ENCODE measurements at places on chromosomes 5 and 9.

- peak; percentile 90 for DNase-seq
These were observed 1.4 kb downstream of the PRR16 start for GRCh38 chr5:120465436-120465961.

- no peak for DNase-seq
These were observed 69.6 kb upstream of the LRRTM2 start for GRCh38 chr5:138944527-138945322.

DNA sequence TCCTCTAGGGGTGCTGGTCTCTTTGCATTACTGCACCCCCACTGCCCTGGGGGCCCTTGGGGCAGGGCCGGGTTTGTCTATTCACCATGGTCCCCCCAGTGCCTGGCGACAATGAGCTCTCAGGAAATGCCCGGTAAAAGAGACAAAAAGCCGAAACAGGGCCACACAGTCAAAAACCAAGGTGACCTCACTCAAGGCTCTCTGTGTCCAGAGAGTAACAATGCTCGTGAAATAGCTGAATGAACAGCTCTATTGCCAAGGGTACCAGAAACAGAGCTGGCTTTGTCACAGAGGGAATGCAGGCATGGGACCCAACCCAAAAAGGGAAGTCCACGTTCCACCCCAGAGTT, 16.0 kb downstream of the SH3PXD2B start:
- no peak for DNase-seq

- peak; percentile 23 for DNase-seq
These were observed 25.6 kb downstream of the CEP78 start for GRCh38 chr9:78261403-78262001.

GRCh38 chr5:159104759-159105144, 5.0 kb upstream of the EBF1 start:
- no peak for DNase-seq

GRCh38 chr5:147305147-147305546, 70.3 kb downstream of the STK32A start:
- no peak for DNase-seq

DNA sequence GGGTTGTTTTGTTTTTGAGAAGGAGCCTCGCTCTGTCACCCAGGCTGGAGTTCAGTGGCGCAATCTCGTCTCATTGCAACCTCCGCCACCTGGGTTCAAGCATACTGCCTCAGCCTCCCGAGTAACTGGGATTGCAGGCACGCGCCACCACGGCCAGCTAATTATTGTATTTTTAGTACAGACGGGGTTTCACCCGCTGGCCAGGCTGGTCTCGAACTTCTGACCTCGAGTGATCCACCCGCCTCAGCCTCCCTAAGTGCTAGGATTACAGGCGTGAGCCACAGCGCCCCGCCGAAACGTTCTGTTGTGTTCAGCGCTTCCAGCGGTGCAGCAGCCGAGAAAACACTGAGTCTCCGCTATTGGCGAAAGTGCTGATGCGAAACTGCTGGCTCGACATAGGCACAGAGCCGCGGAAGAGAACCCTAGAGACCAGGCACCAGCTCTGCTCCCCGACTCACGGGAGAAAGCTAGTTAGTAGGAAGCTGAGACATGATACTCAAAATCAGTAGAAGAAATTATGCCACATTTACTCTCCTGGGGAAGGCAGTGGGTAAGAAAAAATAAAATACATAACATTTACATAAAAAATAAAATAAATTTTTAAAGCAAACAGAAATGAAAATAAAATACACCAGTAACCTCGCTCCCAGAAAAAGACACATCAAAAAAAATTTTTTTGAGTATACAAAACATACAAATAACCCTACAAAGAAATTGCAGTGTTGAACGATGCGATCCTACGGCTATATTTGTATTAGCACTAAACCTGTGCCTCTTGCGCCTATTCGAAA, 31.6 kb downstream of the ANXA2R start:
- peak; percentile 94 for DNase-seq

GRCh38 chr5:102802708-102803458, 47.8 kb downstream of the PAM start:
- no peak for DNase-seq

DNA sequence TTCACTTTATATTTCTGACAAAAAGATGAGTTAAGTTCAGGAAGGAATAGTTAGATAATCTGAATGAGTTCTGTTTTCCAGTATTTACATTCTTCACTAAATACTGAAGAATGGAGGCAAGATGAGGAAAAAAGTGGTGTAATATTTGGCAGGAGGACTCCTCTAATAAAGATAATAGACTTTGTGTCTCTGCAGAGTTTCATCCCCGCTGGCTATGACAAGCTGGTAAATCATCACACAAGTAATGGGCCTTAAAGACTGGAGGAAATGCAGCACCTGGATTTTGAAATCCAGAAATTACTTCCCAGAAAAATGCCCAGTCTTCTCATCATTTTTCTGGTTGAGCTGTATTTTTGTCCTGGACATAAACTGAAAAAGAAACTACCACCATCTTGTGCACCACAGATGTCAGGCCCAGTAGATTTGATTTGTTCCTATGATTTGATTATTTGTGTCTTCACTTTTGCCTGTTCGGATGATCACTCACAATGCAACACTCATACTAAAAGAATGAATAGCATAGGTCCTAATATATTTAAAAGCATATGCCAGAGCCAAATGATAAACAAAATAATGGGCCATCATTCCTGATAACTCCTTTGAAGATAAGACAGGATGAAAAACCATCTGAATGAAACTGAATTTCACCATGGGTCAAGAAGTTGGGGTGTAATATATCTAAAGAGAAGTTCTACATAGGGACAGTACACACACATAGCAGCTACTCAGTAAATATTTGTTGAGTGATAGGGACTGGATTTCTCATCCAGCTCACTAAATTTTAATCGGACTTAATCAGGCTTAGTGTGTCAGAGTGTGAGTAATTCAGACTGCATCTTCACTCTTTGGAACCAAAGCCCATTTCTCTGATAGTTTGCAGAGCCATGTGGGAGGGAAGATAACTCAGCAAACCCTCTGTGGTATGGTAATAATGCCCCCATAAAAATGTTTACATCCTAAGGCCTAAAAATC, 200.5 kb downstream of the HINT1 start:
- DNase-seq, result no peak

- no peak for DNase-seq
These were observed 32.4 kb downstream of the NNT start for GRCh38 chr5:43635374-43635773.

DNA sequence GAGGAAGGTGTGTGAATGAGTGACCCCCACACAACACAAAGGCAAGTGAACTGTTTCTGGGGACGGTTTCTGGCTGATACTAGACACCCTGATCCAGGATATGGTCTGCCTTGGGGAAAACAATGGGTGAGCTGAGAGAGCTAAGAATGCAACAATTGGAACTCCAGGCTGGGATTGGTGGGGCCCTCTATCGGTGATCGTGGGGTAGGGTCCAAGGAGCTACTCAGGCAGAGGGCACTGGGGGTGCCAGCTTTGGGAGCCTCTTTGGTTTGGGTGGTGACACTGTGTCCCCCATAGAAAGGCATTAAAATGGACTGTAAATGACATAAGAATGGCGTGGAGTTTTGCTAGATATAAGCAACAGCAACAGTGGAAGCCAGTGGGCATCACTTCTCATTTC, 439.1 kb downstream of the DMAC1 start:
- DNase-seq, result peak; percentile 46

DNA sequence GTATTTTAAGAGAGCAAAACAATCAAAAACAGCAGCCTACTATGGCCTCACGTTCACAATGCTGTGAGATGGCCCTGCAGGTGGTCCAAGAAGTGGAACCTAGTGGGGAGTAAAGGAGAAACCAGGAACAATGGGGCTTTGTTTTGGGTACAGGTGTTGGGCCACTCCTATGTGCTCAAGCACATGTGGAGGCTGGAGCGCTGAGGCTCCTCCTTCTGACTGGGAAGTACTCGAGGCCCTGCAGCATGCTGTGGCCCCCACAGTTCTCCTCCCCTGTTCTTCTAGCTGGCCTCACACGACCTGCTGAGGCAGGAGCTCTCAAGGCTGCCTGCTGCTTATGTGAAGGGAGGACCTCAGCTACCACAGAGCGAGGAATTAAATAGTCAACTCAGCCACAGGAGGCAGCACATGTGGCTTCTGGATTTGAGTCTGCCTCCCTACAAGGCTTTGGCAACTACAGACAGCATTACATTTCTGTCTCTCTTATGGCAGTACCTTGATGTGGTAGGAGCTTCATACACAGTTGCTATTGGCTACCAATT, 482.3 kb downstream of the SPOCK1 start:
- DNase-seq, result no peak

- DNase-seq, result no peak
These were observed 148.4 kb upstream of the PAPPA start for GRCh38 chr9:116005205-116005604.

- DNase-seq, result no peak
These were observed 1696.0 kb upstream of the CDH9 start for GRCh38 chr5:28734396-28734795.

DNA sequence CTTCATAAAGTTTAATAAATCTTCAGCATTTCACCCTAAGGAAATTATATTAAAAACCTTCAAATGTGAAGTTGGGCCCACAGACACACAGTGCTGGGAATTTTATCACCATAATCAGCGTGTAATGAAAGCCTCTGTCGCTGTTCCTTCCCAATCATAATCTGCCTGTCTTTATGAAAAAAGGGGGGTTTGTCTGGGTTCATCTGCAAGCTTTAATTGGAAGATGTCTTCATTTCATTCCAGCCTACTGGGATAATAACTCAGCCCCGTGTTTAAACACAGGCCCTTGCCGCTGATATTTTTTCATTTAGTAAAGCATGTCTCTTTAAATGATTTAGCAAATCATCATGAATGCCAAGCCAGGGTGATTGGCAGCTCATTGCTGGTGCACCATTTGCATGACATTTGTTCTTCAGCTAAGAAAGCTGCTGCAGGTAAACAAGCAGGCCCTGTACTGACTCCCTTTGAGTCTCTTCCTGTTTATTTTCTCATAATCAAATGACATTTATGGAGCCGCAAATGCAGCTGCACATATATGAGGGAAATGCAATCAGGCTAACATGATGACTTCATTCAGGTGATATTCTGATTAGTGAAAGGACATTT, 362.9 kb upstream of the TLE4 start:
- DNase-seq, result no peak

DNA sequence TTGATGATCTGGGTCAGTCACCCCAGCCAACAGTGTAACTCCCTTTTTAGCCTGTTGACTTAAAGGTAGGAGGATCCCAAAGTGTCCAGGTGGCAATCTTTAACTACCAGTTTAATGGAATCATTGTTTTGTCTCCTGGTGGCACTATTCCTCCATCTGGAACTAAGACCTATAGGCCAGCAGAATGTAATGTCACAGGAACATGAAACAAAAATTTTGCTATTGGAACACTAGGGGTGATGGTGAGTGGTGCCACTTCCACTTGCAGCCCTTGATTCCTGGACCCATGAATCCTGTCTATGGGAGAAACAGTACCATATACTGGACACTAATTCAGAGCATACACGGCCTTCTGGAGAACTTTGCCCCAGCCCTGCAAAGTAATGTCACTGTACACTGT, 219.5 kb upstream of the RASA1 start:
- DNase-seq, result no peak

DNA sequence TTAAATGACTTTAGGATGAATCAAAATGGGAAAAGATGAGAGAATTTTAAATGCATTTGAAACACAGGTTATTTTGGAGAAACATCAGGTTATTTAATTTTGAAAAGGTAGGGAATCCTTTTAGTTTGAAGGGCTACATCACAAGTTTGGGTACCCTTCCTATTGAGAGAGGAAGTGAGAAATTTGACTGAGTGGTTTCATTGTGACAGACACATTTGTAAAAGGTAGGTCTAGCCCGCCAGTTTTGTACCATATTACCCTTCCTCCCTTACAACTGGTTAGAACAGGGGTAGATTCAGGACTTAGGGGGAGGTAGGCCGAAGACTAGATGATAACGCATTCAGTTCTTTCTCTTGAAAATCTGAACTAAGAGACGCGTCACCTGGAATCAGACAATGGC, 464.2 kb downstream of the EBF1 start:
- no peak for DNase-seq

Measured in HAP-1 (cell line).